ENCODE measurements at places on chromosomes 7 and 10. TPM values are rescaled to one million over a fixed set of nuclear protein-coding genes. Genes with fewer than 3 reads are reported as not detected.

The PARP12 gene
- 74.6 TPM for total RNA-seq

The GPER1 gene
- 3.7 TPM for total RNA-seq

The GIMAP2 gene
- total RNA-seq, result 44.0 TPM

DNA sequence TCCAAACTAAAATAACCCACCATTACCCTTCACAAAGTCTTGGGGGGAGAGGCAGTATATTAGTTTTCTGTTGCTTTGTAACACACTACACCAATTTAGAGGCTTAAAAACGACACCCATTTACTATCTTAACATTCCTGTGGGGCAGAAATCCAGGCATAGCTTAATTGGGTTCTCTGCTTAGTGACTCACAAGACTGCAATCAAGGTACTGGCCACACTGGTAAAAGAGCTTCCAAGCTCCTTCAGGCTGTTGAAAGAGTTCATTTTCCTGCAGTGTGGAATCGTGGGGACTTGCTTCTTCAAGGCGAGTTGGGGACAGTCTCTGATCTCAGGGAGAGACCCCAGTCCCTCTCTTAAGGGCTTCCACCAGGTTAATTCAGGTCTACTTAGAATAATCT, 139.1 kb downstream of the XPNPEP1 start:
- no peak for DNase-seq

DNA sequence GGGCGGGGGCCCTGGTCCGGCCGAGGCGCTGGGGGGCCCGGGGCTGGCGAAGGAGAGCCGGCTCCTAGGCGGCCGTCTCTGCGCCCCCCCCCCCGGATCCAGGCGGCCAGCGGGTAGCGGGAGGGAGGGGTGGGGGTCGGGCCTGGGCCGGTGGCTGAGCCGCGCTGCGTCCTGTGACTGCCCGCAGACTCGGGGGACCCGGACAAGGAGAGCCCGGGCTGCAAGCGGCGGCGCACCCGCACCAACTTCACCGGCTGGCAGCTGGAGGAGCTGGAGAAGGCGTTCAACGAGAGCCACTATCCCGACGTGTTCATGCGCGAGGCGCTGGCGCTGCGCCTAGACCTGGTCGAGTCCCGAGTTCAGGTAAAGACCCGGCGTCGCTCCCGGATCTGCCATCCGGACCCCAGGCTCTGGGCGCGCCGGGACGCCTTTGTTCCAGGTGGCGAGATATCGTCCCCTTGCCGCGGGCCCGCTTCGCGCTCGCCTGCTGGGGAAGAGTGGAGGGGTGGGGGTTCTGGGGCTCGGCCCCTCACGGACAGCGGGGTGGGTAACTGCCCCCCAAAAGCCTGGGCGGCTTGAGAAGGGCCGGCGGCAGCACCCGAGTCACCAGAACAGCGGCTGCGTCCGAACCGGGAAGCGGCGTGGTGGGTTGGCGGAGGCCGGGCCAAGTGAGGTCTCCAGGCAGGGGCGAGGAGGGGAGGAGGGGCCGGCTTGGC, 819 bp downstream of the UNCX start:
- DNase-seq, result no peak

DNA sequence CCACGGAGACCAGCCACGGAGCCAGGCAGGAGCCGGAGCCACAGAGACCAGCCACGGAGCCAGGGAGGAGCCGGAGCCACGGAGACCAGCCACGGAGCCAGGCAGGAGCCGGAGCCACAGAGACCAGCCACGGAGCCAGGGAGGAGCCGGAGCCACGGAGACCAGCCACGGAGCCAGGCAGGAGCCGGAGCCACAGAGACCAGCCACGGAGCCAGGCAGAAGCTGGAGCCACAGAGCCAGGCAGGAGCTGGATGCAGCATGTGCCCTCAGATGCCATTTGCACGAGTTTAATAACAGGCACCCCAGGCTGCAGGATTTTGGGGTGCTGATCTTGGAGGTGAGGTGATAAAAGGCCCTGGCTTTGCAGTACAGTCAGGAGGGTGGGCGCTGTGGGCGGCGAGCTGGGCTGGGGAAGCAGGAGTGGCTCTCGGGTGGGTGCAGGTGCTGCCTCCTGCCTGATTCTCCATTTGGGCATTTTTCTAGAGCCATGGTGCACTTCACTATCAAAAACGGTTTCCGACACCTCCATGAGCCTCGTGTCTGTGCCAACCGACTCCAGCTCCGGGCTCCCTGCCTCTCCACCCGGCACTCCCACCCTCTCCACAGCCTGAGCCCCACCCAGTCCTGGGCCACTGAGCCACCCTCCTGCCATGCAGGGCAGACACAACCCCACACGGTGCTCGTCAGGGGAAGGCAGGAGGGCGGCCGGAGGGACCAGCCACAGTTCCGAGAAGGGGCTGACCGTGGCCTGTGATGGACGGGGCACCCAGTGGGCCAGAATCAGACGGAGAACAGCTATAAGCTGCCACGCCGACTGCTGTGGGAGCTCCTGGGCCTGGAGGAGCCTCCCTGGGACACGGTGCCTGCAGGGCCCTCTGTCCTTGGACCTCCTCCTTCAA, 40.8 kb upstream of the NKX6-2 start:
- no peak for DNase-seq

DNA sequence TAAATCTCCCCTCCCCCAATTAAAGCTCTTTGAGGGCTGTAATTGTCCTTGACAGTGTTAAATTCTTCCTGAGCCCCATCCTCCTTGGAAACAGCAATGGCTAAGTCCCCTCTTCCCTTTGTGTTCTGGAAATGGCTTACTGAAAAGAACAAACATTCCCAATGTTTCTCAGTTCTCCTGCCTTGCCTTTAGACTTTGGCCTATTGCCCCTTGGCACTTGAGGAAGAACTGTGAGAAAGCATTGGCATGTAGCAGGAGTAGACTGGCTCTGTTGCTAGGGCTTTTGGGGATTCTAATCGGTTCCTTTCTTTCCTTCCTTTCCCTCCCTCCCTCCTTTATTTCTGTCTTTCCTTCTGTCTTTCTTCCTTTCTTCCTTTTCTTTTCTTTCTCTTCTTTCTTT, 463.3 kb upstream of the PODXL start:
- no peak for DNase-seq

DNA sequence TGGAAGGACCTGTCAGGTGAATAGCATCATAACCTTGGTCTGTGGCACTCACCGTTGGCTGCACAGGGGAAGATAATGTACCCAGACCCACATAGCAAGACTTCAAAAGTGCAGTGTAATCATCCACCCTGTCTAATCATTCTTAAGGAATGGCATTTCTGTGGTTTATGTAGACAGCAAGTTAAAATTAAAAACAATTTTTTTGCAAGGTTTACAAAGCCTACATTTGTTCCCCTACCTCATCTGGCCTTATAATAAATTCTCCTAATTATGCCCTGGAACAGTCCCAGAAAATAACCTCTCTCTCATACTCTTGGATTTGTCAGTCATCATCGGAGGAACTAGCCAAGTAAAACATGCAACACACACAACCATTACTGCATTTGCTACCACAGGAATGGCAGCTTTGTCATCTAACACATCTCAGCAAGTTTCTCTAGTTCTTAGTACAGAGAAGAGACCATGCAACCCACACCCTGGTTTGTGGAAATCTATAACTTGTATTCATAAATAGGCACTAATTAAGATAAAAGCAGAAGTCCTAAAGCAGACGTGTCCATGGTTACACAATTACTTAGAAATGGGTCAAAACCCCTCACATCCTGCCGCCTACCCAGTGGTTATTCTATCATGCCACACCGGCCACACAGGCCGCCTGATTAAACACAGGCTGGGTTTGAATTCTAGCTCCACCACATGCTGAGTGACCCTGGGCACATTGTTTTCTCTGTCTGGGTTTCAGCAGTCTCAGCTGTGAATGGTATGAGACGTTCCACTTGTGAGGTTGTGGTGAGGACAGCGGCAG, 19.1 kb downstream of the ABLIM1 start:
- no peak for DNase-seq

- DNase-seq, result no peak
Measured at GRCh38 chr7:130917669-130918128, 183.7 kb upstream of the KLF14 start.

- no peak for DNase-seq
Measured at GRCh38 chr10:93541402-93542357, 24.8 kb upstream of the FFAR4 start.

DNA sequence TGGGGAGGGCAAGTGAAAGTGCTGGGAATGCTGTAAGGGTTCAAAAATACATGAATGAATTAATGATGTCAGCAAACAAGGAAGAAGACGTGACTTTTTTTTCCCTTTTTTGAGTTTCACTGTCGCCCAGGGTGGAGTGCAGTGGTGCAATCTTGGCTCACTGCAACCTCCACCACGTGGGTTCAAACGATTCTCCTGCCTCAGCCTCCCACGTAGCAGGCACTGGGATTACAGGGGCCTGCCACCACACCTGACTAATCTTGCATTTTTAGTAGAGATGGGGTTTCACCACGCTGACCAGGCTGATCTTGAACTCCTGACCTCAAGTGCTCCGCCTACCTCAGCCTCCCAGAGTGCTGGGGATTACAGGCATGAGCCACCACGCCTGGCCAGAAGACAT, 30.0 kb downstream of the DENND10 start:
- no peak for DNase-seq

- DNase-seq, result no peak
Measured at GRCh38 chr7:112116358-112116757, 89.8 kb downstream of the DOCK4 start.

DNA sequence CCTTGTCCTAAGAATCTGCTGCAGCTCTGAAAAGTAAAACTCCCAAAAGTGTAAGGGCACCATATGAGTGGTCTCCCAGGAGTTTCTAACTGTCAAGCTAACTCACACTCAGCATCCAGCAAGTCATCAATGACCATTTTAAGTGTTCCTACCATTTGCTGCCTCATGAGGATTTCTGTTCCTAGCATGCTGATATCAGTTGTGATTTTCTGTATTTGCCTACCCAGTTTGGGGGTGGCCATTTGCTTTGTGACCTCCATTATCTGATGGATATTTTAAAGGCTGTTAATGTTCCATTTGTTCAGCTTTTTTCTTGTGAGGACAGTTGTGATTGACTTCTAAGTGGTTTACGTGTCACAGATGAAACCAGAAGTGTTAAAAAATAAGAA, 2.9 kb downstream of the FAM24B start:
- no peak for DNase-seq

DNA sequence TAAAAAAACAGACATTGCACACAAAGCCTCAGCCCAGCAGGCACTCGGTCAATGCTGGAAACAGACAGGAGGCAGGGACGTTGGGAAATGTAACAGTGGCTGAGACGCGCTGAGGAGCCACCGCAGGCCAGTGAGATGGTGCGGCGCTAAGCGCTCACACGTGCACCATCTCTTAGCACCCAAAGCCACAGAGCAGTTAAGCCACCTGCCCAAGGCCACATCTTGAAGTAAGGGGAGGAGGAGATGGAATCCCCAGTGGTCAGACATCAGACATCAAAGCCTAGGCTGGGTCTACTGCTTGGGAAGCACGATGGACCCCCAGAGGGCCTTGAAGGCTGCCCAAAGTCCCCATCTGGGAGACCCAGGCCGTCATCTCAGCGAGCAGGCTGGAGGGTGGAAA, 15.6 kb downstream of the LAT2 start:
- no peak for DNase-seq

DNA sequence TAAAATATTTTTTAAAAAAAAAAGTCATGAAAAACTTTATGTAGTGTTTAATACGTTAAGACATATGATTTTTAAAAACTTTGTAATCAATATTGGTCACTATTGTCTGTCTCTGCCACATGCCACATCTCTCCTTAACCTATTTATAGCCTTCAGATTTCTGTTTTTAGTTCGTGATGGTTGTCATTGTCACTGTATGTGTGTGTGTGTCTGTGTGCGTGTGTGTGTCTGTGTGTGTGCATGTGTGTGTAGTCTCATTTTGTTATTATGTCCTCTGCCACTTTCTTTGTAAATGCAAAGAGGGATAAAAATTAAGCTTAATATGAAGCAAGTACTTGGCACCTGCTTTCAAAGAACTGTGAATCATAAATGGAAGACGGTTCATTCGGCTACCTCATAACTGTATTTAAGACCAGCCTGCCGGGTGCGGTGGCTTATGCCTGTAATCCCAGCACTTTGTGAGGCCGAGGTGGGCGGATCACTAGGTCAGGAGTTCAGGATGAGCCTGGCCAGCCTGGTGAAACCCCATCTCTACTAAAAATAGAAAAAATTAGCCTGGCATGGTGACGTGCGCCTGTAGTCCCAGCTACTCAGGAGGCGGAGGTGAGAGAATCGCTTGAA, 354.0 kb downstream of the ARL4A start:
- no peak for DNase-seq

- DNase-seq, result no peak
Measured at GRCh38 chr10:93954299-93954698, 39.4 kb upstream of the PLCE1 start.

Data from omental fat pad (tissue), 4 donors.